Activated CD4-positive, alpha-beta T cell treated with anti-CD3 and anti-CD28 coated beads, Interleukin-2, amount 50 U/mL, for 24 hours (primary cell): ENCODE measurements at places on chromosomes 12 and 14.

DNA sequence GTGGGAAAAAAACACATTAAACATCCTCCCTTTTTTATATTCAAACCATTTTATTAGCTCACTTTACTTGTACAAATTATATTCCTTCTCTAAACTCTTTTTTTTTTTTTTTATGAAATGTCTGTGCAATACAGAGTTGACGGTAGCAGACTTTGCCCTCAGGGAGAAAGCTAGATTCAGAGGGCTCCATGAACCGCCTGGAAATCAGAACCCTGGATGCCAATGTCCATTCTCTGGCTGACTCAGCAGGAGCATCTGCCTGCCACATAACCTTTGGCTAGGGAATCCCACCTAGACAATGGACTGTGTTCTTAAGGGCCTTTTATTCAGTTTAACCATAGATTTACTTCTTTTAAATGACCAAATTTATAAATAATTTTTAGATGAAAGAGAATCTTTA is 467.0 kb downstream of the MDGA2 start:
- DNase-seq, result no peak

DNA sequence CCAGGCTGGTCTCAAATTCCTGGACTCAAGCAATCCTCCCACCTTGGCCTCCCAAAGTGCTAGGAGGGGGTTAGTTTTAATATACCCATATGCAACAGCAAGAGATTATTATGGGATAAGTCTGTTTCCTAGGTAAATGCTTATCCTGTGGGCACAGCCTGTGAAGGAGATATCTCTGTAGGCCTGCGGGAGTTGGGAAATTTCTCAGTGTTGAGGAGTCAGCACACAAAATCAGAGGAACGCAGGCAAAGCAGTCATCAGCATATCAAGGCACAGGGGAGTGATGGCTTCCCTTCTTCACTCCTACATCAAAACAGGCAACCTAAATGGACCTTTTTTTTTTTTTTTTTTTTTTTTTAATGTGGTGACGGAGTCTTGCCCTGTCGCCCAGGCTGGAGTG is 20.9 kb upstream of the TMED10 start:
- DNase-seq, result no peak

DNA sequence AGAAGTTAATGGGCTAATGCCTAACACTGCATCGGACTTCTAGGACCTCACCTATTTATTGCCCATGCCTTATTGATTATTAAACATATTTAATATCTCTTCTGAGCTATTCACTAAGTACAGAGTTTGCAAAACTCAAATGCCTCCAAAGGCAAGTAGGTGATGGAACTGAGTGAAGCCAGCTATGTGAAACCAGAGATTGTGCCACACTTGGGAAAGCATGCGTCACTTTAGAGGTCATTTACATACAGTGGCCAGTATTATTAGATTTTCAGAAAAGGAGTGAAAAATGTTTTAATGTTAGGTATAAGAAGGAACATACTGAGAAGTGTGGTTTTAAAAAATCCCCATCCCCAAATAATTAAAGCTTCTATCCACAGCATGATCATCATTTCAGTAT is 27.7 kb downstream of the PDE6H start:
- no peak for DNase-seq

GRCh38 chr14:98022541-98023520 is 1225.6 kb downstream of the VRK1 start:
- no peak for DNase-seq

- DNase-seq, result no peak
Measured at GRCh38 chr12:66456612-66457011, 154.3 kb downstream of the HELB start.

DNA sequence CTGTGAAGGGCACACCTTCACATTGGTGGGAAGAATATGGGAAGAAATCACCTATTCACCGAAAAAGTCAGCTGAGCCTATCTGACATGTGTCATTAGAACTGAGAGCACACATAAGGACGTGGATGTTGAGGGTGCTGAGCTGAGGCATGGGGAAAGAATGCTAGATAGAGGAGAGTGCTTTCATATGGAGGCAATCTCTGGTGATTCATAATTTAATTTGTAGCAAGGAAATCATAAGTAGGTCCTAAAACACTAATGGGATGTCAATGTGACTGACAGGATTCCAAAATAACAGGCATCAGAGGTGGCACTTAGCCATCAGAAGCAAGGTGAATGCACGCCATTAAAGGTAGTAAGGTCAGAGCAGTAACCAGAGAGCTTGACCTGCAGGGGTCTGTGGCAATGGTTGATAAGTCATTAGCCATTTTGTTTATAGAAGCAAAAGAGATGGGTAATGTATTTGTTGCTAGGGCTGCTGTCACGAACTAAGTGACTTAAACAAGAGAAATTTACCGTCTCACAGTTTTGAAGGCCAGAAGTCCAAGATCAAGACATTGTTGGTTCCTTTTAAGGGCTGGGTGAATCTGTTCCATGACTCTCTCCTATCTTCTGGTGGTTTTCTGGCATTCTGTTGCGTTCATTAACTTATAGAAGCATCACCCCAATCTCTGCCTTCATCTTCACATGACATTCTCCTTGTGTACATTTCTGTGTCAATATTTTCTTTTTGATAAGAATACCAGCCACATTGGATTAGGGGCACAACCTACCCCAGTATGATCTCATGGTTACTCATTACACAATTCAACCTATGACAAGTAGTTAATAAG is 69.3 kb downstream of the ANKS1B start:
- DNase-seq, result no peak

DNA sequence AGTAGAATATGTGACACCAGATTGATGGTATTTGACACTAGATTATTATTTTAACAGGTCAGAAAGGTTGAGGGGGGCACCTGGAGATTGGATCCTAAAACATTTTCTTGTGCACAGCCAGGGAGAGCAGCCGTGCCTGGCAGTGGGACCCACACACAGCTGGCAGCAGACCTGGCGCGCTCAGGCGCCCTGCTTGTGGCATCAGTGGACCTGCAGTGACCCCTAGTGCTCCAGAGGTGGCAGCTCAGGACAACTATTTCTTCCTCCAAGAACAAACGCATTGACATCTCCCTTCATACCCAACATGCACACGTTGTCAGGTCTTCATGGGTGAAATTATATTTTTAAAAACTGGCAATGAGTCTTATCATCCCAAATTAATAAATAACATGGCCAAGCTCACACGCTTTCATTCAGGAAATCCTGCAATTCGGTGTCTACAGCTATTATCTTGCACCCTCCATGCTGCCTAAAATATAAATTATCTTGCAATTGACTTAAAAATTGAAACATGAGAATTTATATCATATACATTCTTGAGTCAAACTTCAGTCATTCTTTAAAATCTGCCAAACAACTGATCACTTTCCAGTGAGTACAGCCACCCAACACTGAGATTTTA is 7.7 kb upstream of the TMEM132D start:
- DNase-seq, result no peak
